ENCODE measurements at places on chromosomes 6 and 20. TPM values are rescaled to one million over a fixed set of nuclear protein-coding genes. Genes with fewer than 3 reads are reported as not detected.

GRCh38 chr20:50309280-50309763, 118.7 kb downstream of the CEBPB start:
- no peak overlapping the region for H3K4me3 ChIP-seq
- H3K4me1 ChIP-seq = no peaks in the 10 kb centered on the region
- no peaks in the 10 kb centered on the region for H3K27me3 ChIP-seq
- H3K27ac ChIP-seq = peak overlapping the region; percentile 99
- DNase-seq = no peak
- H3K36me3 ChIP-seq = no peaks in the 10 kb centered on the region

DNA sequence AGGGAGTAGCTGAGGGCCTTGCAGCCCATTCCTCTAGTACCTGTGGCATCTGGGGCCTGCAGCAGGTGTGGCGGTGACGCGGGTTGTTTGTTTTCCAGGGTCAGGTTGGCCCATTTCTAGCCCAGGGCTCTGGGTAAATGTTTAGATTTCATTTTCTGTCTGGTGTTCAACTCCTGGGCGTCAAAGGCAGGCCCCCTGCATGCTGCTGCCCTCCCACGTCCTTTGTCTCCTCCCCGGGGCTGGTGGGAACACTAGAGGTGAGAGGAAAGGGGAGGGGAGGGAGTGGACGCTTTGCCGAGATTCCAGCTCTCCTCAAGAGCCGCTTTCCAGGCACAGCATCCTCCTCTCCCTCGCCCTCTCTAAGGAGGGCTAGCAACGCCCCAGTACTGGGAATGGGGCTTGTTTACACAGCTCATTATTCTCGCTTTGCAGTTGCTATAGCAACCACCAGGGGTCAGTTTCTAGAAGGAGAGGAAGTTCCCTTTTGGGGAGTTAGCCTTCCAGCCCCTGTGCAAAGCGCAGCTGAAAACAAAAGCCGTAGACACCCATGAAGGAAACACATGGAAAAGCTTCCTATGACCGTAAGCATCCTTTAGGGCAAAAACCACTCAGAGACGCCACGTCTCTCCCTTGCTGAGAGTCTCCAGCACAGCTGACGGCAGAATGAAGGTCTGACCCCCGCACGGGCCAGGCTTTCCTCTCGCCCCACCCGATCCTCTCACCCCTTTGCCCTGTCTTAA, 170.6 kb downstream of the LY86 start:
- no peak overlapping the region for H3K4me3 ChIP-seq
- H3K27ac ChIP-seq = no peak overlapping the region
- peak; percentile 63 for DNase-seq
- no peaks in the 10 kb centered on the region for H3K27me3 ChIP-seq

- no peak for DNase-seq
- H3K27ac ChIP-seq = no peak overlapping the region
- H3K36me3 ChIP-seq = no peaks in the 10 kb centered on the region
- no peaks in the 10 kb centered on the region for H3K4me1 ChIP-seq
- no peaks in the 10 kb centered on the region for H3K27me3 ChIP-seq
- no peak overlapping the region for H3K4me3 ChIP-seq
These were observed 32.6 kb downstream of the MYT1 start for GRCh38 chr20:64196847-64197306.

- no peak overlapping the region for H3K4me3 ChIP-seq
- DNase-seq = peak; percentile 74
- H3K4me1 ChIP-seq = no peaks in the 10 kb centered on the region
- H3K27me3 ChIP-seq = no peaks in the 10 kb centered on the region
- H3K27ac ChIP-seq = peak overlapping the region; percentile 83
- H3K36me3 ChIP-seq = no peaks in the 10 kb centered on the region
These were observed 64.5 kb downstream of the JAG1 start for GRCh38 chr20:10609276-10609675.

DNA sequence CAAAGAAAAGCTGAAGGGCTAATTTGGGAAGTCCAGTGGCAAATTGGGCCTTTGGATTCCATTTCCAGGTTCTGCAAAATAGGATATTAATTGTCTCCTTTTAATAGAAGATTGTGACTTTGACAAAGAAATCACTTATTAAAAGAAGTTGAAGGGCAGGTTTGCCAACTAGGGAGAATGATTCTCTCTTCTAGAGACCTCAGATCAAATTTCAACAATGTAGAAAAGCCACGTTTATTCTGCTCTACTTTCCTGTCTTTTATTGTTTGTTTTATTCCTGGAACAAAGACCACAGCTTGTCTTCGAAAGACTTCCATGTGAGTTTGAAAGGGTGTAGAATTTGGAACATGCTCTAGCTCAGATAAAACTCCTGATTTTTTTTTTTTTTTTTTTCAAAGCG, 65.5 kb upstream of the PRL start:
- no peak overlapping the region for H3K27ac ChIP-seq
- H3K27me3 ChIP-seq = no peaks in the 10 kb centered on the region
- H3K4me1 ChIP-seq = no peaks in the 10 kb centered on the region

- no peaks in the 10 kb centered on the region for H3K36me3 ChIP-seq
- no peak overlapping the region for H3K27ac ChIP-seq
- H3K4me1 ChIP-seq = no peaks in the 10 kb centered on the region
- no peak overlapping the region for H3K4me3 ChIP-seq
- no peaks in the 10 kb centered on the region for H3K27me3 ChIP-seq
These were observed 142.9 kb downstream of the CDC5L start for GRCh38 chr6:44530209-44530909.

GRCh38 chr6:135163440-135163738, 17.7 kb upstream of the MYB start:
- H3K4me3 ChIP-seq = no peak overlapping the region
- no peaks in the 10 kb centered on the region for H3K4me1 ChIP-seq
- H3K27me3 ChIP-seq = no peaks in the 10 kb centered on the region
- DNase-seq = no peak
- H3K36me3 ChIP-seq = no peaks in the 10 kb centered on the region

GRCh38 chr6:144379356-144379755, 94.2 kb downstream of the UTRN start:
- no peak for DNase-seq
- H3K4me1 ChIP-seq = peaks cover 5% of the 10 kb centered on the region
- no peak overlapping the region for H3K27ac ChIP-seq
- no peaks in the 10 kb centered on the region for H3K36me3 ChIP-seq

GRCh38 chr6:160180706-160181105, 59.1 kb downstream of the SLC22A1 start:
- H3K27ac ChIP-seq = no peak overlapping the region
- no peaks in the 10 kb centered on the region for H3K4me1 ChIP-seq
- no peak for DNase-seq
- H3K36me3 ChIP-seq = no peaks in the 10 kb centered on the region

GRCh38 chr20:22582964-22583772, 1.2 kb downstream of the FOXA2 start:
- no peaks in the 10 kb centered on the region for H3K27me3 ChIP-seq
- H3K27ac ChIP-seq = no peak overlapping the region
- no peaks in the 10 kb centered on the region for H3K36me3 ChIP-seq

DNA sequence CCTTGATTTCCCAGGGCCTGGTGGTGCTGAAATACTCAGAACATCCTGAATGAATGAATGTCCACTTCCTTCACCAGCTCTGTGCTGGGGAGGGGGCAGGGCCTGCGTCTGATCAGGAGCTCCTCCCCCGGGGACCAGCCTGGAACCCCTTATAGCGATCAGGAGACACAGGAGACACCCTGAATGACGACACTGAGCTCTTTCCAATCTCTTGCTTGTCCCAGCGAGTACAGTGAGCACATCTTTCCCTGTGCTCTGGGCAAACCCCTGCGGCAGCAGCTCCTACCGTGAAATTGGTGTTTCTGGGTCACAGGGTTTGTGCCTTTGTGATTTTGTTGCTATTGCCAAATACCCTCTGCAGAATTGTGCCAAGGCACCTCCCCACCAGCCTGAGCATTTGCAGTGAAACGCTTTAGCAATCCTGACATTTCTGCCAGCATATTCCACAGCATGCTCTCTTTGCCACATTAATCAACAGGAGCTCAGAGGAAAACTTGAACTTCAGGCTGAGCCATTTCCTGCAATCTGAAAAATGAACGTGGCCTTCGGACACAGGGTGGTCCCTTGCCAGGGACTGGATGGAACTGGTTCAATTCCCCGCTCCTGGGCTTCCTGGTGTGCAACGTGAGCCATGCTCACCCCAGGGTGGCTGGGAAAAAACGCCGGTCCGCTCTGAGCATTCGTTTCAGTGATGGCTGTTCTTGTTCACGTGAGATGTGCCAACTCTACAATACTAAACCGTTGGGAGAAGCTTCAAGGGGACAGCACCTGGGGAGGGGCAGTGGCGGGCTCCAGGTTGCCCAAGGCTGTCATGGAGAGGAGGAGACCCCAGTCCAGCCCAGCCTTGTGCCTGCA, 23.1 kb upstream of the MRGBP start:
- no peak for DNase-seq
- no peak overlapping the region for H3K4me3 ChIP-seq
- H3K27me3 ChIP-seq = no peaks in the 10 kb centered on the region
- H3K36me3 ChIP-seq = no peaks in the 10 kb centered on the region
- H3K27ac ChIP-seq = no peak overlapping the region
- no peaks in the 10 kb centered on the region for H3K4me1 ChIP-seq

DNA sequence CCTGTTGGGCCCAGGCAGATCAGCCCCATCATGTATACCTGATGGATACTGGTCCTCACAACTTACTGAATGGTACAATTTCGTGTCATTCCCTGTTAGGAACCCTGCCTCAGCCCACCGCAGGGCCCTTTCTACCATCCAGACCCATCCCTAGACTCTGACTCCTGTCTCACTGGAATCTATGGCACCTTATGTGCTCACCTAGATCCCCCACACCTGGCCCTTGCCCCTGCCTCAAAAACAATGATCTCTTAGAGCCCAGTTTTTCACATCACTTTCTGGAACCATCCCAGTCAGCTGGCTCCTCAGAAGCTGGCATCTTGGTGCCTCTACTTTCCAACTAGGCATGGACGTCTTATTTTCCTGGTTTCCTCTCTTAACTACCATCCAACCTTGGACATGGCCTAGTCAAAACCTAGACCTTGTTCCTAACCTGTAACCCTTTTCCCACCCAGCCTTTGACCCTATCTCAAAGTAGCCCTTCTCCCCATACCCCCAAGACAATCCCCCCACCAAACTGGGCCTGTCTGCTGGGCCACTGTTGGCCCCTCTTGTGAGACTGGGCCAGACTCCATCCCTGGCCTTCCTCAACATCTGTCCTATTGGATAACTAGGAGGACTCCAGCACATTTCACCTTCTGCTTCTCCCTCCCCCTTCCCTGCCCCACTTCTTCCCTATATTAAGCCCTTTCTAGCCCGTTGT, 981 bp downstream of the HM13 start:
- no peaks in the 10 kb centered on the region for H3K27me3 ChIP-seq
- no peaks in the 10 kb centered on the region for H3K36me3 ChIP-seq
- H3K4me1 ChIP-seq = peaks cover 5% of the 10 kb centered on the region
- H3K27ac ChIP-seq = peak overlapping the region; percentile 74

DNA sequence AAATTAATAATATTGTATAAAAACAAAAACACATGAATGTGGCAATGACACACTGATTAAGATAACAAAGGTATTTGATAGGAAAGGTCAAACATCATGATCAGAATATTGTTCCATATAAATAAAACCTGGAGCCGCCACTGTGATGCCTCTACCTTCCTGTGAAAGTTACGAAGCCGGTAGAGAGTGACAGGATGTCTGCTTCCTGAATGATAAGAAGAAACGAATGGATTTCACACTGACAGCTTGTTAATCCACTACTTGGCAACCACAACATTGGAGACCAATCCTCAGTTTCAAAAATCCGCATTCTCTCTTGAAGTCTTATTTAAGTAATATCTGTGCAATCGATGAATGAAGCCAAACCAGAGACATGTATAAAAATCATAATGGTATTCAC, 315.1 kb downstream of the HDGFL1 start:
- no peaks in the 10 kb centered on the region for H3K27me3 ChIP-seq
- no peak overlapping the region for H3K27ac ChIP-seq
- no peaks in the 10 kb centered on the region for H3K4me1 ChIP-seq
- no peak overlapping the region for H3K4me3 ChIP-seq
- no peak for DNase-seq
- no peaks in the 10 kb centered on the region for H3K36me3 ChIP-seq

- H3K36me3 ChIP-seq = no peaks in the 10 kb centered on the region
- H3K27ac ChIP-seq = no peak overlapping the region
- no peaks in the 10 kb centered on the region for H3K27me3 ChIP-seq
These were observed 90.1 kb downstream of the TAF4 start for GRCh38 chr20:61975407-61976129.

GRCh38 chr6:57252975-57253374, 30.9 kb upstream of the RAB23 start:
- no peaks in the 10 kb centered on the region for H3K4me1 ChIP-seq
- H3K4me3 ChIP-seq = no peak overlapping the region
- H3K27me3 ChIP-seq = no peaks in the 10 kb centered on the region
- peak overlapping the region; percentile 99 for H3K27ac ChIP-seq
- peak; percentile 65 for DNase-seq
- no peaks in the 10 kb centered on the region for H3K36me3 ChIP-seq

DNA sequence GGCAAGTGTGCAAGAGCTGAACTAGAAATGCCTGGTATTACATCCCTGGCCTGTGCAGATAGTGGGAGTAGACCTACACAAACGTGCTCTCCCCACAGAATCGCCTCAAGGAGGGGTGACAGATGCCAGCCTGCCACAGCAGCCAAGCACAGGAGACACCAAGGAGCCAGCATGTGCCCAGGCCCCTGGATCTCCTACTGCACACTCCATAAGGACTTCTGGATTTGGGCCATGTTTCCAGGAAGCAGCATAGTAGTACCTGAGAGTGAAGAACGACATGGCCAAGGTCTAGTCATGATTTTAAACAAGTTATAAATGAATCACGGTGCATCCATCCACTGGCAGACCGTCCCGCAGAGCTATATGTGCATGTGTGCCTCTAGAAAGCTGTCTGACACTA, 232.2 kb downstream of the SYNDIG1 start:
- no peak overlapping the region for H3K4me3 ChIP-seq
- no peaks in the 10 kb centered on the region for H3K27me3 ChIP-seq
- H3K27ac ChIP-seq = no peak overlapping the region
- DNase-seq = no peak

GRCh38 chr6:73532293-73532692, 11.5 kb upstream of the EEF1A1 start:
- H3K4me1 ChIP-seq = no peaks in the 10 kb centered on the region
- H3K36me3 ChIP-seq = no peaks in the 10 kb centered on the region
- no peak for DNase-seq
- H3K4me3 ChIP-seq = no peak overlapping the region
- H3K27me3 ChIP-seq = no peaks in the 10 kb centered on the region
- no peak overlapping the region for H3K27ac ChIP-seq

LGSN gene
- total RNA-seq = 0.41 TPM

PRL gene
- not detected for total RNA-seq

HTR1E gene
- not detected for total RNA-seq

SEMG1 gene
- not detected for total RNA-seq

PRKN gene
- total RNA-seq = 10.3 TPM

MYH7B gene
- 0.41 TPM for total RNA-seq

SLC22A16 gene
- total RNA-seq = not detected

LPIN3 gene
- 7.4 TPM for total RNA-seq

PROCR gene
- 56.6 TPM for total RNA-seq

CASS4 gene
- total RNA-seq = 9.1 TPM

All from uterus (tissue), 4 donors.